ENCODE measurements at places on chromosomes 5 and 9.

GRCh38 chr5:95866435-95867040, 44.0 kb upstream of the GLRX start:
- no peak for DNase-seq

DNA sequence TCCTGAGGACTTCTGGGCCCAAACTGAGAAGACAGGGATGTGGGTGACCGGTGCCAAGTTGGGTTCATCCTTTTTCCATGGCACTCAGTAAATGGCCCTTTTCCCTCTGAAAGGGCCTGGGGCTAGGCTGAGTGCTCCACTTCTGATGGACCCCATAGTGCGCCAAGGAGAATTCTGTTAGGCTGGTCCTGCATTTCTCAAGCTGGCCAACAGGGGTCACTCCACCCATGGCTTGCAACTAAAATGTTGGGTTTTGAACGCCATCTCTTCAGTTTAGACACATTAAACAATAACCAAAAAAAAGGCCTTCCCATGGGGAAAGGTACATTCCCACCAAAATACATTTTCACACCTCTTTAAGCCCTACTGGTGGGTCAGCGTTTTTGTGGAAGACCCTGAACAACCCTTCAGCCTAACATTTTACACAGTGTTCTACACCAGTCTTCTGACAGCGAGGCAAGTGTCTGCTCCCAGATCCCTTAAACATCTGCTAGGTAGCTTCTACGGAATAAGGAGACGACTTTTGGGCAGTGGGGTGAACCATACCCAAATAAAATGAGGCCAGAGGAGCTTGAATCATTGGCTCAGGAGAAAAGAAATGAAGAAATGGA, 27.3 kb downstream of the CNTFR start:
- no peak for DNase-seq

GRCh38 chr5:109561447-109561846, 128.3 kb upstream of the MAN2A1 start:
- DNase-seq: no peak

DNA sequence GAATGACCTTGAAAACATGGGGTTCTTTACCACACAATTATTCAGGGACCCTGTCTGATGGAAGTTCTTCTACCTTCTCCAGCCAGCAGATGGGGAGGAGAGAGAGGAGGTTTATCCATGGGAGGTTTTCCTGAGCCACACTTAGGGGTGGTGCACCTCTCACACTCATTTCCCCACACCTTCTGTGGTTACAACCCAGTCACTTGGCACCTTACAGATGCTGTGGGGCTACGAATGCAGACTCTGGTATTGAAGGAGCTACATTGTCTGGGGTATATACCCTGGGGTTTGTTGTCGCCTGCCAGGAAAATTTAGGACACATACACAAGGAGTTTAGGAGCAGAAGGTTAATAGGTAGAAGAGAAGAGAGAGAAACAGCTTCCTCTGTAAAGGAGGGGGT, 67.5 kb downstream of the F2RL2 start:
- no peak for DNase-seq

DNA sequence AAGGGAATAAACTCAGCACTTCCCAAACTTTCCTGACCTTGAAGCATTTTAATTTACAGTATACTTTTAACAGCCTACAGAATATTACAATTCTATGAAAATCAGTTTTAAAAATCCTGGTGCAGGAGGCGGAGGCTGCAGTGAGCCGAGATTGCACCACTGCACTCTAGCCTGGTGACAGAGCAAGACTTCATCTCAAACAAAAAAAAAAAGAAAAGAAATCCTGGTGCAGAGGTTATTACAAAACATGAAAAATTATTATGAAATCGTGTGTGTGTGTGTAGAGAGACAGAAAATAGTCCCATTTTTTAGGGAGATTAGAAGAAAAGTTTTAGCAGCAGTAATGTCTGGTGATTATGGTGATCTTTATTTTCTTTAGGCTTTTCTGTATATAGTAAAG, 26.9 kb downstream of the GOLPH3 start:
- DNase-seq: no peak

GRCh38 chr9:109031241-109031640, 17.9 kb upstream of the CTNNAL1 start:
- DNase-seq: no peak

DNA sequence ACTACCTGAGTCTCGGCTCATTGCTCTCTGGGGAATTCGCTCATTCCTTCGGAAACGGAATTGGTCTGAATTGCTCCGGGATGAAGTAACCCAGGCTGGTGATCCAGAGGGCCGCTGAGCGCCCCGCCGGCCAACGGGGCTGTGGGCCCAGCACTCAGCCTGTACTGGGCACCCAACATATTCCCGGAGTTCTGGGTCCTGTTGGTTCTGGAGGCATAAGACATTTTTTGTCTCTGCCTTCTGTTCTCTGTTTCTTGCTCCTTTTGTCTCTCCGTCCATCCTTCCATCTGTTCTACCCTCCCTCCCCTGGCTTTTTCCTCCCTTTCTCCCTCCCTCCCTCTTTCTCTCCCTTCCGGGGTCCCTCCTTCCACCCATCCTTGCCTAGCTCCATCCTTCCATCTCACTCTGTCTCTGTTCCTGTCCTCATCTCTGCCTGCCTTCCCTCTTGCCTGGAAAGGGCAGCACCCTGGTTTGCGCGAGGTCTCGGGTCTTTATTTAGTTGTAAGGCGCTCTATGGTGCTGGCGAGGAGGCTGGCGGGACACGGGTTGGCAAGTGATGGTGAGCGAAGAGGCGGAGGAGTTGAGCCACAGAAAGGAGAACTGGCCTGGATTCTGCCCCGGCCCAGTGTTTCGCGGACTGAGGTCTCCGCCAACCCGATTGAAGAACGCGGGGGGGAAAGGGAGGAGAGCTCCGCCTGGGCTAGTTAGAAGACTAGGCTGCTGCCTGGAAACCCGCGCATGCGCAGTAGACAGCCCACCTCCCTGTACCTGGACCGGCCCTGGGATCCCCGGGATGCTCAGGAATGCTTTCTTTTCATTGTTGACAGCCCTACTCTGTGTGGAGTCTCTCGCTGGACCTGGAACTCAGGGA, 1468.0 kb downstream of the FOXD4L5 start:
- peak; percentile 86 for DNase-seq

- DNase-seq: peak; percentile 80
Measured at GRCh38 chr9:6931913-6932312, 174.1 kb downstream of the KDM4C start.

DNA sequence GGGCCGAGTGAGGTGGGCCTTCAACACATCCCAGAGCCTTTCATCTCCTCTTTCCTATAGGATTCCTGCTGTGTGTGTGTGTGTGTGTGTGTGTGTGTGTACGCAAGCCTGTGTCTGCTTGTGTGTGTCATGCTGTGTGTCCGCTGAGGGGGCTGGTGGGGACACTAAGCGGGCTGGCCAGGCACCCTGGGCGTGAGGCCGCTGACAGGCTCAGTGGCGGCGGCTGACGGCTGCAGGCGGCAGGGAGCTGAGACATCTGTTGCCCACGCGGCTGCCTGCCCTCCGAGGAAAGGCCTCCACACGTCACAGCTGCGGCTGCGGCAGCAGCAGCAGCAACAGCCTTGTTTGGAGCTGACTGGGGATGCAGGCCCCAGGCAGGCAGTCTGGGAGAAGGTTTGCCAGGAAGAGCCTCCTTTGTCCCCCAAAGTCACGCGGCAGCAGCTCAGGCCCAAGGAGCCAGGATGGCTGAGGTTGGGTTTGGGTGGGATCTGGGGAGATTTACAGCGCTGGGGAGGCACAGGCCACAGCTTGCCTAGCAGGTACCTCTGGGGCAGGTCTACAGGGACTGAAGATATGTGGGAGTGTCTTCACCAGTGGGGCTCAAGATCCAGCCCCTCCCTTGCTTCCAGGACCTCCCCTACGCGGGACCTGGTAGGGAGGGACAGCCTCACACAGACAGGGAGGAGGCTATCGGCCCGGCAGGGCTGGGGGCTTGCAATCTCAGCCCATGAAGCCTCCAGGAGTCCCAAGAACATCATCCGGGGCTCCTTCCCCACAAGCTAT, 1.8 kb downstream of the PDLIM4 start:
- DNase-seq: peak; percentile 91

DNA sequence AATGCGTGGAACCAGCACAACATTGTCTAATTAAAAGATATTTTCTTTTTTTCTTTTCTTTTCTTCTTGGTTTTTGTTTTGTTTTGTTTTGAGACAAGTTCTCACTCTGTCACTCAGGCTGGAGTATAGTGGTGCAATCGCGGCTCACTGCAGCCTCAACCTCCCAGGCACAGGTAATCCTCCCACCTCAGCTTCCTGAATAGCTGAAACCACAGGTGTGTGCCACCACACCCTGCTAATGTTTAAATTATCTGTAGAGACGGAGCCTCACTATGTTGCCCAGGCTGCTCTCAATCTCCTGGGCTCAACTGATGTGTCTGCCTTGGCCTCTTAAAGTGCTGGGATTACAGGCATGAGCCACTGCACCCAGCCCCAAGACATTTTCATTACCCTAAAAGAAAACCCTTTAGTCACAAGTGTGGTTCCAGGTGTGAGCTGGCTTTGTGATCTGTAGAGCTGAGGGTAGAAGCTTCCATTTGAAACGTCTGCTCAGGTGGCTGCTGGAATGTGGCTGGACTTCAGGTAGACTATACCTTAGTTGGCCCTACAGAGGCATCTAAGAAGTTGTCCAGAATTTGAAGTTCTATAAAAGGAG, 19.1 kb upstream of the NEK6 start:
- no peak for DNase-seq

- no peak for DNase-seq
Measured at GRCh38 chr5:151003503-151003860, 16.9 kb upstream of the GPX3 start.

GRCh38 chr9:94534901-94535300, 20.0 kb upstream of the PCAT7 start:
- DNase-seq: peak; percentile 35

GRCh38 chr5:77924081-77924480, 147.9 kb upstream of the TBCA start:
- no peak for DNase-seq

DNA sequence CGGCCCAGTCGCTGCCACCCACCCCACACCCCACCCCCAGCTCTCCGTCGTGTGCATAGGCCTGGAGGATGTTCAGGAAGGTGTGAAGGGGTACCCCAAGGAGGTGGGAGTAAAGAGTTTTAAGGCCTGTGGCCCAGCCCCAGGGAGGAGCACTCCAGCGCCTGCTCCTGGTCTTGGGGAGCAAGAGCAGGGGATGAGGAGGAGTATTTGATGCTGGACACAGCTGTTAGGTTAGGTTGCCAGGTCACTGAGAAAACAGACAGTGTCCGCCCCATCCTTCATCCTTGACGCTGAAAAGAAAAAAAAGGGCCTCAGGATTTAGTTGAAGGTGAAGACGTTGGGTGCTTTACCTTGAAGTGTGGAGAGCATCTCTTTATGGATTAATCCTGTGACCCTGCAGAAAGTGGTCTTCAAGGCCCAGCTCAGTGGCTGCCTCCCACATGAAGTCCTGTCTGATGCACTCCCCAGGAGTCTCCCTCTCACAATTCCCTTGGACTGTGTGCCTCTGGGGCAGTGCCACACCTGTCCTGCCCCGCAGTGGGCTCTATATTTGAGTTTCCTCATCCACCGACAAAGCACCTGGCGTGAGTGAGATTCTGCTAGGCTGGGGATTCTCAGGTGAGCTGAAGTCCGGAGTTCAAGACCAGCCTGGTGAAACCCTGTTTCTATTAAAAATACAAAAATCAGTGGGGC, 101.8 kb downstream of the SPRY4 start:
- no peak for DNase-seq
